ENCODE measurements at places on chromosomes 2 and 18.

DNA sequence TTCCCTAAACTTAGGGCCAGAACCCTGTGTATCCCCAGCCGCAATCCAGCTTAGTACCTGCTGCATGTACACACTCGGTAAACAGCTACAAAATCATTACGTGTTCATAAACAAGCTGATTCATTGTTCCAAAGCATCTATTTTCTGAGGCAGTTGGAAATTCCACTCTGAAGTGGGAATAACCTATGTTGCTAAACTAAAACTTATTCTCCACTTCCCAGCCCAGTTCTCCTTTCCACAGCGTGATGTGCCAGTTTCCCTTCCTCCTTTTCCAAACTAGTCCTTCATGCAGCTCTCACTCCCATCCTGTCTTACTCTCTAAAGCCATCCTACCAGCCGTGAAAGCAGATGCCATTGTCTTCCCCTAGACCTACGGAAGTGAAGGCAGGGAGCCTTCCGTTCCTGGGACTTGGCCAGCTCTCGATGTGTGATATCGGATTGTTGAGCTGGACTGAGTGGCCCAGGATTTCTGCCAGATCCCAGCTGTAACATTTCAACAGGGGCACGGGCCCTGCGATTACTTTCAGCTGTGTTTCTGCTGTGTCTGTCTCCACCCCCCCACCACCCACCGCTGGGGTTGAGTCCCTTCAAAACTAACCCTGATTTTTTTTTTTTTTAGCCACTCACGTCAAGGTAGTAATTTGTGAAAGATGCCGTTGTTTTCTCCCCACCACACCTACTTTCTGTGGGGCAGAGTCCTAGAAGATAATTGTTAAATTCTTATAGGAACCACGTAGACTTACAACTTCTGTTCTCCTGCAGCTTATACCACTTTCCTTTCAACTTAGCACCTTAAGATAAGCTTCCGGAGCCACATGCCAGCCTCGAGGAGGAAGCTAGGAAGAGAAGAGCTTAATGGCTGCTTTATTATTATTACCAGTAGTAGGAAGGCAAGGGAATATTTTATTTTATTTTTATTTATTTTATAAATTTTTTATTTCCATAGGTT lies 100.9 kb downstream of the CRIM1 start:
- no peak for DNase-seq

DNA sequence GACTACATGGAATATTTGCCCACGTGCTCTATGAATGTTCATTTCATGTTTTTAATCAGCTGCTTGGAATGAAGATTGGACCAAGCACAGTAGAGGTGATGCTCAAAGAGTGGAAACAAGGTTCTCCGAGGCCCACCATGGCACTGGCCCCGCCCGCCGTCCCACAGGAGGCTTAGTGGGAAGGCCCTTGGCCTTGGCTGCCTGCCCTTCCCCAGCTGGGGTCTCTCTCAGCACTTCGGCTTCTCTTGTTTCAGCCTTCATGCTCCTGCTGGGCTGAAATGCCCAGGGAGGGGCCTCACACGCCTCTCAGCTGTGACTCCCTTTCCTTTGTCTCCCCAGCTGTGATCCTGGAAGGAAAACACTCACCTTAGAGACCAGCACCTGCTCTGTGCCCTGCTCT lies 833.2 kb downstream of the GALR1 start:
- DNase-seq: no peak

GRCh38 chr2:61356958-61357350 lies 113.9 kb downstream of the USP34 start:
- DNase-seq: no peak

- DNase-seq: no peak
Observed at GRCh38 chr18:27752944-27753343, 424.0 kb downstream of the CDH2 start.

- DNase-seq: no peak
Observed at GRCh38 chr2:209368914-209369313, 54.9 kb upstream of the MAP2 start.

DNA sequence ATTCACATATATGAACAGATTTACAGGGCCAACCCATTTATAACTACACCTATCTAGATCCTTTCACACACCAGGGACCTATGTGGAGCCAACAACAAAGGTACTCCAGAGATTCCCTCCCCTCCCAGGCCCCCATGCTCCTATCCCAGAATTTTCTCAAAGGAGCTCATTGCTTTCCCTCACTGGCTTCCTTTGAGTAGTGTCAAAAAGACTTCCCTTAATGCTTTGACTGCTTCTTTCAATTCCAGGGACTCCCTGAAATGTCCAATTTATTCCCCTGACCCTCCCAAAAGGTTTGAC lies 46.6 kb downstream of the IKZF2 start:
- no peak for DNase-seq

DNA sequence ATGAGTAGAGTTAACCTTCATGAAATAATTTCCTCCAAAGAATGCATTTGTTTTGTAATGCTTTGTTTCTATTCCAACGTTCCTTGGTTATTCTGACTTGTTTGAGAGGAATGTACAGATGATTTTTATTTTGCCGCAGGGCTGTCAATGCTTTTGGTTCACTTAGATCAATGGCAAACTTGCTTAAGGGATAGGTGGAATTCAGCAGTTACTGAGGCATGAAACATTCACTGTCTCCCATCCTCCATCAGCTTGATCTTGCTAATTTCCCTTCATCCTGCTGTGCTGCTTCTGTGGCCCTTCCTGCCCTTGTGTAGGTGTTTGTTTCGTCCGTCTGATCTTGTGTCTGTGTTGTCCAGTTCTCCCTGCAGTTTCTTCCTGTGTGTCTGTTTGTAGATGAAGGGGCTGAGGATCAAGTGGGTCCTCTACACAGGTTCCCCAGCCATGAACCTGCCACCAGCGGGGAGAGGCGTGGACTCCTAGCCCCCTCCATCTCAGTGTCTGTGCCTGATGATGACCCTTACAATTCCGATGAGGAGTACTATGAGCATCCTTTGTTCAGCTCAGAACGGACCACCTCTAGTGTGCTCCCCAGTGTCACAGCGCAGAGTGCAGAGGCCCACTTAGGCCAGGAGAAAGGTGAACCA lies 84.2 kb upstream of the UNC80 start:
- DNase-seq: no peak

- no peak for DNase-seq
Observed at GRCh38 chr18:14943967-14944636, 196.1 kb downstream of the ANKRD30B start.

- no peak for DNase-seq
Observed at GRCh38 chr2:64470766-64471295, 16.9 kb downstream of the LGALSL start.

DNA sequence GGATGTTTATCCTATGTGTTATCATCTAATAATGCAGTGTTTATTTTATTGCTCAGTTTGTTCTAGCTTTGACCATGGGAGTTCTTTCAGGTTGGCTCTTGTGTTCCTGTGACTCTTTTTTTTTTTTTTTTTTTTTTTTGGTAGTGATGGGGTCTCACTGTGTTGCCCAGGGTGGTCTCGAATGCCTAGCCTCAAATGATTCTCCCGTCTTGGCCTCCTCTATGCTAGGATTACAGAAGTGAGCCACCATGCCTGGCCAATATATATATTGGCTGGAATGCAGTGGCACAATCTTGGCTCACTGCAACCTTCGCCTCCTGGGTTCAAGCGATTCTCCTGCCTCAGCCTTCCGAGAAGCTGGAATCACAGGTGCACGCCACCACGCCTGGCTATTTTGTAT lies 18.9 kb upstream of the NFU1 start:
- DNase-seq: no peak

DNA sequence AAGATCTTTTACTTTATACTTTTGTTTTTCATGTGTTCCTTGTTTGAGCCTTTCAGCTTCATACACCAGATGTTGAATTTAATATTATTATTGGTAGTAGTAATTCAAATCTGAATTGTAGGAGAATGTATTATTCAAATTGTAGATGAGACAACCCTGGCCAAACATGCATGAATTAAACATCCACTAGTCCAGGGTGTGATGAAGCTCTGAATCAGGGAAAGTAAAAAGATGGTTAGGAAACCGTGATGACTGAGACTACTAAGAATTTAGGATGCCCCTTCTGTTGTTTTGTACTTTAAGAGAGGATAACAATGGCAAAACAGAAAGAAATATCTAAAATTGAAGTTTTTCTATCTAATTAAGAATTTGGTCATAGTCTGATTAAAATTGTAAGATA lies 227.8 kb upstream of the CDH2 start:
- DNase-seq: no peak

DNA sequence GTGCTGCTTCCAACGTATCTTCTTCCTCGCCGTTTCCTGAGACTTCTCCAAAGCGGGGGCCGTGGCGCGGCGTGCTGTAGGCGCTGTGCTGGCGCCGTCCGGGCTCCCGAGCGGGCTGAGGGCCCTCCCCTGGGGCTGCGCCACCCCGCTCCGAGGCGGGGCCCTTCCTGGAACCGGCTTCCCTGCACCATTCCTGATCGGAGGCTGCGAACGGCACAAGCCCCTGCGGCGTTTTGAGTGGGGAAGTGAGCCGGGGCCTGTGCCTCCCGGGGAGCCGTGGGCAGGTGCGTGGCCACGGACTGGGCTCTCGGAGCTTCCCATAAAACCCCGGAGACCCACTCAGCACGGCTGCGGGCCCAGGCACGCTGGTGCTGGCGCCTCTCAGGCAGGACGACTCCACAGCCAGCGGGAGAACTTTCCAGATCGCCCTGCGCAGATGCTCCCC lies 74.7 kb downstream of the PSMG2 start:
- no peak for DNase-seq

- no peak for DNase-seq
Observed at GRCh38 chr2:85112906-85113625, 20.1 kb upstream of the TCF7L1 start.

DNA sequence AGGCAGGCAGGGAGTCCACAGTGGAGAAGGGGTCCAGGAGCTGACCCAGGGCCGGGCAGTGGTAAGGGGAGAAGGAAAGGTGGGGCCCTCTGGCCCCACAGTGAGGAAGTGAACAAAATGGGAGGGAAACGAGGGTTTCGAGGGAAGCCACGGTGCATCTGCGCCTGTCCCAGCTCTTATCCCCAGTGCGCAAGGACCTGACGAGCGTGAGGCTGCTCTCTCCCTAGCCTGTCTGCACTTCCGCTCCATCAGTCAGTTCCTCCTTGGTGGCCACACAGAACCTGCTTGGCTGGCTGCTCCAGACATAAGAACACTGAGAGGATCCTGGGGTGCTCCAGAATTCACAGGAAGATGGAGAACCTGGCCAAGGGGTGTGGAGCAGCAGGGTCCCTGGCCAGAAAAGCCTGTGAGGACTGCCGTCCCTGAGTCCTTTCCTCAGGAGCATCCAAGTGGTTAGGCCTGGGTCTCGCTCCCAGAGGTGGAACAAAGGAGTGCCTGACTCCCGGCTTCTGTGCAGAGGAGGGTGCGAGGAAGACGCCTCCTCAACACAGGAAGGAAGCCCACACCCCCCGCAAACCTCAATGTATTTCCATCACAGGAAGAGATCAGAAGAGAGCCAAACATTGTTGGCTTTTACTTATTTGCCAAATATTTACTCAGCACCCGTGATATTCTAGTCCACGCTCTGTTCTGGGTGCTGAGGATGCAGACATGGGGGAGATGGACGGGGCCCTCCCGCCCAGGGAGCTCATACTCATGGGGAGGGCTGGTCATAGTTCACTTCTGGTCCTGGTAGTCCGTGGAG lies 43.7 kb upstream of the SEMA4C start:
- no peak for DNase-seq

DNA sequence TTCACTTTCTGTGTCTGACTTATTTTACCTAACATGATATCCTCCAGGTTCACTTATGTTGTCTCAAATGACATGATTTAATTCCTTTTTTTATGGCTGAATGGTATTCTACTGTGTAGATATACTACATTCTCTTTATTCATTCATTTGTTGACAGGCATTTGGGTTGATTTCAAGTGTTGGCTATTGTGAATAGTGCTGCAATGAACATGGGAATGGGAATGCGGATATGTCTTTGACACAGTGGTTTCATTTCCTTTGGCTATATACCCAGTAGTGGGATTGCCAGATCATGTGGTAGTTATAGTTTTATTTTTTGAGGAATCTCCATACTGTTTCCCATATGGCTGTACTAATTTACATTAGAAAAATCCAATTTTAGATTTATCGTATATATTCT lies 195.4 kb upstream of the KLHL14 start:
- no peak for DNase-seq

DNA sequence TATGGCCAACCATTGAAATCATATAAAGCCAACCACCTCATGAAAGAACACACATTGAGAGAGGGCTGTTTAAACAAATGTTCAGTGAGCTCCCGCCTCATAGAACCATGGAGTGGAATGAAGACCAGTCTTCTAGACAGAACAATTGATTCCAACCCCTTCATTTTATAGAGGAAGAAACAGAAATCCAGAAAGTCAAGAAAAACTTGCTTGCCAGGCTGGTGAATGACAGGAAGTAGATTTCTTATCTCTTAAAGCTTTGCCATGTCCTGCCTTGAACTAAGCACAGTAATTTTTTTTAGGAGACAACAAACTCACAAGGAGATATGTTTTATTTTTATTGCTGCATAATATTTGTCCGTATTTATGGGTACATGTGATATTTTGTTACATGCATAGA lies 16.5 kb upstream of the NRP2 start:
- DNase-seq: no peak

DNA sequence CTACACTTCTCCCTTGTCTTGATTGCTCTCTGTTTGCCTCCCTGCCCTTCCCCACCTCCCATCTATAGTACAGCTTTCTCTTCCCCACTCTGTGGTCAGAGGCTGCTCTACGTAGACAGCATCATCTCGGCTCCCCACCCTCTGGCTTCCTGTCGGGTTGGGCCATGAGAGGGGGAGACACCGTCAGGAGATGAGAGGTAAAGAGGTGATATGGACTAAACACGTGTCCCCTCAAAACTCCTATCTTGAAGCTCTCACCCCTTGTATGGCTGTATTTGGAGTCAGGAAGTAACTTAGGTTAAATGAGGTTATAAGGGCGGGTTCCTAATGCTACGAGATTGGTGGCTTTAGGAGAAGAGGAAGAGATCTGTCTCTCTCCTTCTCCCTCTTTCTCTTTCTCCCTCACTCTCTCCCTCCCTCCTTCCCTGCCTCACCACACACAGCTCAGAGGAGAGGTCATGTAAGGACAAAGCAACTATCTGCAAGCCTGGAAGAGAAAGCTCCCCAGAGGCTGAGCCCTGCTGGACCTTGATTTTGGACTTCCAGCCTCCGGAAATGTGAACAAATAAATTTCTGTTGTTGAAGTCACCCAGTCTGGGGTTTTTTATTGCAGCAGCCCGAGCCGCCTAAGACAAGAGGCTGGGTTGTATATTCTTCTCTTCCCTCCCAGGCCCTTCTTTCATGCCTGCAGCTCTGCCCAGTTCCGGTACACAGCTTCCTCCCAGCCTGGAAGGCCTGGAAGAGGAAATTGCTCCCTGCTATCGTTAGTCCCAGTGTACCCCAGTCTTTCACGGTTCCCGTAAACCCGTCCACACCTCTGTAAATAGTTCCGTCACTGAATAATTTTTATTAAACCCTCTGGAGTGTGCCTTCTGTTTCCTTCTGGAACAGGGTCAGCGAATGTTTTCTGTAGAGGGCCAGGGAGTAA lies 138.0 kb downstream of the AKAIN1 start:
- DNase-seq: no peak

DNA sequence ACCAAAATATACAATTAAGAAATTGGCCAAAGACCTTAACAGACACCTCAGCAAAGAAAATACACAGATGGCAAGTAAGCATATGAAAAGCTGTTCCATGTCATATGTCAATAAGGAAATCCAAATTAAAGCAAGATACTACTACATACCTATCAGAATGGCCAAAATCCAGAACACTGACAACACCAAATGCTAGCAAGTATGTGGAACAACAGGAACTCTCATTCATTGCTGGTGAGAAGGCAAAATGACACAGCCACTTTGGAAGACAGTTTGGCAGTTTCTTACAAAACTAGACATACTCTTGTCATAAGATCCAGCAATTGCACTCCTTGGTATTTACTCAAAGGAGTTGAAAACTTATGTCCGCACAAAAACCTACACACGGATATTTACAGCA lies 20.3 kb upstream of the DNAJC10 start:
- DNase-seq: no peak

Measured in neural crest cell (in vitro differentiated cells).